ENCODE measurements at places on chromosomes 6 and 20. TPM values are rescaled to one million over a fixed set of nuclear protein-coding genes. Genes with fewer than 3 reads are reported as not detected.

The HRH3 gene
- not detected for total RNA-seq

The MDFI gene
- total RNA-seq: not detected

The RTN4IP1 gene
- 1.9 TPM for total RNA-seq

DNA sequence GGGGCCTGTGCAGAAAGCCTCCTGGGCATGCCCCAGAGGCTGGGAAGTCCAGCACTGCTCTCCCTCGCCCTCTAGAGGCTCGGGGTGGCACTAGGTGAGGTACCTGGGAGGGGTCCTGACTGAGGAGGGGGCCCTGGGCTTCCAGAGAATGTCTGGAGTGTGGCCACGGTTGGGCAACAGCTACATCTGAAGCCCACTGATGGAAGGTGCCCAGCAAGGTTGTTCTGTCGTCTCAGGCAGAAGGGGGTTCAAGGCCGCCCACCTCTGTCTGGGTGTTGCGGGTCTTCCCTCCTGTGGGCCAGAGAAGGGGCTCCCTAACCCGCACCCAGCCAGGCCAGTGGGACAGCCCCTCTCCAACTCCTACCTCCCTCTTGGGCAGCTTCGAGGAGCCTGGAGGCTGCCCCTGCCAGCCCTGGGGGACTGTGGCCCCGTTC, 11.4 kb upstream of the VEGFA start:
- DNase-seq: no peak

DNA sequence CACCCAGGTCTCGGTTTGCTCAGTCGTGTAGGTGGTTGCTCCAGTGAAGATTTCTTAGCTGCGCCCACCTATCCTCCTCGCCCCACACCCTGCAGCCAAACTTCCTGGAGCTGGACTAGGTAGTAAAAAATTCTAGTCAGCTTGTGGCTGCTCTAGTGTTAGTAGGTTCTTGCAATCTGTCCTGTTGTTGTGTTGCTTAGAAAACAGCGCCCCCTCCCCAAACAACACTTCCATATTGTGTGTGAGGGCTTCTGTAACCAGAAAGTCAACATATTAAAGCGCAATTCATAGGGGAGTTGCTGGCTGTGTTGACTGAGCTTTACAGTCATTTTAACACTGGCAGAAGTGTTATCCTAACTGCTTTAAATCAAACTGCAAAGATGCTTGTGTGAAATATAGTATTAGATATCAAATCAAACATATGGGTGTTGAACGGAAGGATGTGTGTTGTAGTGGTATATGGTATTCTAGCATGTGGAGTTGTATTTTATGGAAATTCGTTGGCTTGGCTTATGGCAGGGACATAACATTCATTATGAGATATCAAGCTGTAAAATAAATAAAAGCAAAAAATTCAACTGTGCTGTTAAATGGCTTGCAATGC, 122.5 kb downstream of the ARID1B start:
- DNase-seq: no peak

- peak; percentile 95 for DNase-seq
Observed at GRCh38 chr6:56890683-56891429, 64.1 kb upstream of the BEND6 start.

DNA sequence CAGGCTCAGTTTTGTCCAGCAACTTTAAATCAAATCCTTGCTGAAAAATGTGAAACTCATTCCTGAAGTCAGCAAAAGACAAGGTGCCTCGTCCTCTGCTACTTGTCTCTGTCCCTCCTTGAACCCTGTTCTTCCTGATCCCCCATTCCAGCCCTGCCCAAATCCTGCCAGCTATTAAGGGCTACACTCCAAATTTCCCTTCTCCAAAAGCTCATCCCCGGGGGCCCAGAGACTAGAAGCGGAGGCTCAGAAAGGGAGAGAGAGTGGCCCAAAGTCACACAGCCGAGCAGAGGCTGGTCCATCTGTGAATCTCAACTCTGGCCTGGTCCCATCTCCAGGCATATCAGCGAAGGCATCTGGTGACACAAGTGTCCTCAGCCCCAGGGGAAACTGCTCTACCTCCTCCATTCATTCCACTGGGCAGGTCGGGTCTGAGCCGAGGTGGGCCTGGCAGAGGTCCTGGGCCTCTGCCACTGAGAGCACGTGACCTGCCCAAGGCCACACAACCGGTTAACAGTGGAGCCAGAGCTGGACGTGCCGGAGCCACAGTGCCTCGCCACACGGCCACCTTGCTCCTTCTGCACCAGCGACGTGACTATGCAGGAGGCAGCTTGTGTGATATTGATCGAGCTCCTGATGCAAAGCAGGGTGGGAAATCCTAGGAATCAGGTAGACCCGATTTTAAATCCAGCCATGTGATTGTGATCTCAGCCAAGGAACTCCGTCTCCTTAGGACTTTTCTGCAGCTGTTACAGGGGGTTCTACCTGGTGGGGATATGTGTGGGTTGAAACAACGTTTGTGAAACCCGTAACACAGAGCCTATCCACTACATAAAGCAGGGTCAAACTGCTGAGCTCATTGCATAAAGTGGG, 28.6 kb downstream of the NOL4L start:
- DNase-seq: no peak

DNA sequence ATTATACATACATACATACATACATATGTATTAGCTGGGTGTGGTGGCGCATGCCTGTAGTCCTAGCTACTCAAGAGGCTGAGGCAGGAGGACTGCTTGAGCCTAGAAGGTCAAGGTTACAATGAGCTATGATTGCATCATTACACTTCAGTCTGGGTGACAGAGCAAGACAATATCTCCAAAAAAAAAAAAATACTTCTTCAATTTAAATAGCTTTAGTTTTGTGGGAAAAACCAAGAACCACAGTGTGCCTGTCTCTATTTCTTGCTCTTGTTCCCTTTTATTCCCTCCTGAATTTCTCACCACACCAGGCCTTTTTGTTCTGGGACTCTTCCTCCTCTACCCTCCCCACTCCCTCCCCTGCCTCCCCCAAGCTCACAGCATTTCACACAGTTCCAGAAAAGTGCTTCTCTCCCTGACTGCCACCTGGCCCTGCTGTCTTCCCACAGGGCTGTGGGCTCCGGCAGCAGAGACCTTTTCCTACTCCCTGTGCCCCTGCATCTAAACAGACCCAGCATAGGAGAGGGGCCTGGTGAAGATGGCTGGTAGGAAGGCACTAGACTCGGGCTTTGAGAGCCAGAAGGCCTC, 1.3 kb downstream of the C20orf203 start:
- DNase-seq: no peak

- DNase-seq: no peak
Observed at GRCh38 chr20:14489544-14489943, 152.1 kb upstream of the FLRT3 start.

- no peak for DNase-seq
Observed at GRCh38 chr6:19841181-19841580, 4.0 kb downstream of the ID4 start.

DNA sequence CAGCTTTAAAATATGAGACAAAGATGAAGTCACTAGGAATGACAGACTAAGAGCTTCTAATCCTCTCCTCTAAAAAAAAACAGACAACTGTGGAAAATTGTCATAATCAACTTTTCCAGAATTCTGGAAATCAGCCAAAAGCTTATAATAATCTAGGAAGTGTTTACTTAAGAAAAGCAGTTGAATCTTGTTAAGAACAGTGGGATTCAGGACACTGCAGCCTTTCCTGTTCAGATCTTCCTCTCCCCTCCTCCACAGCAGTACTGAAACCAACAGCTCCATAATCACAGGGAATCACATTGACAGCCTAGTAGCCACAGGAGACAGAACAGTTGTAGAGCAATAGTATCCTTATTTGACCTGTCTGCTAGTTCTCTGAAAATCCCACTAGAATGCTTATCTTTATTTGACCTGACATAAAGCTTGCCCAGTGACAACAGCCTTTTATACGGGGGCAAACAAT, 41.6 kb downstream of the IBTK start:
- peak; percentile 5 for DNase-seq

- DNase-seq: peak; percentile 6
Observed at GRCh38 chr20:46872328-46873211, 22.1 kb upstream of the EYA2 start.

DNA sequence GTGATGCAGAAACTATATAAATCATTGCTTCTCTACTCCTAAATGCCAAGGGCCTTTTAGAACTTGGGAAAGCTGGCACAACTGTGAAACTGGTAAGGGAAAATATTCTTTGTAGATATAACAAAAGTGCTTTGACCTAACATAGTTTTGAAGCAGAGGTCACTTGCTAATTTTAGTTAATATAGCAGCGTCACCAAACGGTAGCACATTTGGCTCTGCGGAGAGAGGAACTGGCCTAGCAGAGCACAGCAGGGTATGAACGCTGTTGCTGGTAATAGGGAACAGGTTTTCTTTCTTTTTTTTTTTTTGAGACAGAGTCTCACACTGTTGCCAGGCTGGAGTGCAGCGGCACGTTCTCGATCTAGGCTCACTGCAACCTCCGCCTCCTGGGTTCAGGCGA, 67.4 kb downstream of the ECT2L start:
- no peak for DNase-seq

DNA sequence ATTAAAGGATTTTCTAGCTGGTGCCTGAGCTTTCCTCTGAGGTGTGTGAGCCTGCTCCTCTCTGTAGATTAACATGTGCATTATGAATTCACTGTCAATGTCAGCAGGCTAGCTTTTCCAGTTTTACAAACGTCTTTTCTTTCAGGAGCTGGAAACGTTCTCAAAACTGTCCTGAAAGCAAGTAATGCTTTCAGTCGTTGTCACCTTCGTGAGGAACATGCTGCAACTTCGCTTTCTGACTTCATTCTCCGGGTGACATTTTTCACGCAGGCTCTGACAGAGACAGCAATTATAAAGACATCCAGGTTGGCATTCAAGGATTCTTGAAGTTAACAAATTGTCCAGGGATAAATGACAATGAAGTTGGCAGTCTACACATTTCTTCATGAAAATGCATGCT, 671.5 kb downstream of the DHX35 start:
- DNase-seq: no peak

DNA sequence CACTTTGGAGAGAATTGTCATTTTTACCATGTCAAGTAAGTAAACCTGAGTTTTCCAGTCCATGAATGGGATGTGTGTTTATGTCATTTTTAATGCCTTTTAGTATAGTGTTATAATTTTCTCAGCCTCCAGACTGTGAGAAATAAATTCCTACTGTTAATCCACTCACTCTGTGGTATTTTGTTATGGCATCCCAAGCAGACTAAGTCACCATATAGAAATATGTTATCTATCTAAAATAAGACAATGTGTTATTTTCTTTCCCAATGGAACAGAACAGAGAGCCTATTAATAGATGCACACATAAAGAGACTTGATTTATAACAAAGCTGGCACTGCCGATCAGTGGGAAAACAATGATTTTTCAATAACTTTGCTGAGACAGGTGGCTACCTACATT, 70.2 kb upstream of the SLC4A11 start:
- no peak for DNase-seq

DNA sequence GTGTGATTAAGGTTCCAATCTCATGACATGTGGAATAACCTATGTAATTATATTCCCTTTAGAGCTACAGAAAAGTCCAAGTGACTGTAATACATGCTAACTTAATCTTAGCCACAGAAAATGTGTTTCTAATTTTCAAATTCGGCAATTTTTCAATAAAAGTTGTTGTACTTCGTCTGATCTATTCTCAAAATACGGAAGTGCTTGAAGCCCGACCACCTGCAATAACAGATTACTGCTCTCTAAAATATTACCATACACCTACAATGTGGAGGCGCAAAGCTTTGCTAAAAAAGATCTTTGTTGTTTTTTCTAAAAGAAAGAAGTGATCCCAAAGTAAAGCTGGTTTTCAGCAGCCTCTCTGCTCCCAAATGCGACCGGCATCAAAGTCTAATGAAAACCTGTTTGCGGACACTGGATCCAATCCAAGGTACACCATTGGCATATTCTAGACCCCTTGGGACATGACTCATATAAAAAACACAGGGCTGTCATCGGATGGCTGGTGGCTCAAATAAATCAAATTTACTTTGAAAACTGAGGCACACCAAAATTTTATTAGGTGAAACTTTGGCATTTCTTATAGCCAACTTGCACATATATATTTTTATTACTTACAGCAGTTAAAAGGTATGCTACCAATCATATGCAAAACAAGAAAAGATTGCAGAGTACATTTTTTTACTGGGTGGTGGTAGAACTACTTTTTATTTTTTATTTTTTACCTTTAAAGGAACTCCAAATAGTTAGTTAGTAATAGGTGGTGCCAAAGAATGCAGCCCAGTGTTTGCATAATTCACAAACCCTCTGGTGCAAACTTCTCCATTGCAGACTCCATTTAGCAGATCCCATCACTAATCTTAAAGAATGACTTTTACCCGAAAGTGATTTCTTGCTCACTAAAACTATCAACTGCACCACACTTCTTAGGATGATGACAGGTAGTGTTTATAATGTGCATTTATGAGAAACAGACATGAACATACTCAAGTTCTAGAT, 118.7 kb upstream of the TBX18 start:
- DNase-seq: no peak

DNA sequence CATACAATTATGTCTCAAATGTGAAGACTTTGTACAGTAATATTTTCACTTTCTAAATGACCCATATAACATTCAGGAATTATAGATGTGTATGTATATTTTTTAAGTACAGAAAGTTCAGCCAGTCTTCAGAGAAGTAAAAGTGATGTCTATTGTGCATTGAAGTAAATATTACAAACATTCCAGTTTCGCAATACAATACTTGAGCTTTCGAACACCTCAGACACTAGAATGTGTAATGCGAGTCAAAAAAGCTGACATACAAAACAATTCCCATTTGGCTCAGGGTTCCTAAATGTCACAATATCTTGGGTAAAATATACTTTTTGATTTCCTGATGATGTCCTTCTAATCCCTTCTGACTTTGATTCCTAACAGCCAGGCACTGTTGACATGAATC, 101.4 kb downstream of the ZNF217 start:
- no peak for DNase-seq

DNA sequence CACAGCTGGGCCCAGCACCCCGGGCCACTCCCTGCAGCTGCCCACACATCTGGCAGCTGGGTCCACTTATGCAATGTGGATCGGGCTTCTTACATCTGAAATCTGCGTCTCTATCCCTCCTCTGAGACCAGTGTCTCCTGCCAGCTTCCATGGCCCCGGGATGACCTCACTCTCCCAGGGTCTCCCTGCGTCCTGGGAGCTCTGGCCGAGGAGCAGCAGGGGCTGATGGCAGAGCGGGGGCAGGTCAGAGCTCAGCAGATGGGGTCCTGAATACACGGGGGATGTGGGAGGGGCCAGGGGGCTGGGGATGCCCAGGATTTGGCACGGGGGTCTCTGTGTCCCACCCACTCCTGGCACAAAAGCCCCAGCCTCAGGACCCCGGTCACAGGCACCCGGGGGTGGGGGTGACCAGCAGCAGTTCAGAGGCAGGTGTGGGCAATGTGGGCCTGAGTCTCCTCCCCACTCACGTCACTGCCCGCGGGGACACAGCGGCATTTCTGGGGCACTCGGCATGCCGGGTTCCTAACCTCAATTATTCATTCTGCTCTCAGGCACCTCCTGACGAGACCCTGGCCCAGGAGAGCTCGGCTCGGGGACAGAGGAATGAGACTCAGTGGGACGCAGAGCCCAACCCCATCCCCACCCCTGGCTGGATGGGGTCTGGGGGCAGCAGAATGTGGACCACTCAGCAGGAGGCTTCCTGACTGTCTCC, 16.4 kb downstream of the CHRNA4 start:
- peak; percentile 48 for DNase-seq
